Choroid plexus epithelial cell (primary cell): ENCODE measurements at places on chromosomes 1 and 21.

DNA sequence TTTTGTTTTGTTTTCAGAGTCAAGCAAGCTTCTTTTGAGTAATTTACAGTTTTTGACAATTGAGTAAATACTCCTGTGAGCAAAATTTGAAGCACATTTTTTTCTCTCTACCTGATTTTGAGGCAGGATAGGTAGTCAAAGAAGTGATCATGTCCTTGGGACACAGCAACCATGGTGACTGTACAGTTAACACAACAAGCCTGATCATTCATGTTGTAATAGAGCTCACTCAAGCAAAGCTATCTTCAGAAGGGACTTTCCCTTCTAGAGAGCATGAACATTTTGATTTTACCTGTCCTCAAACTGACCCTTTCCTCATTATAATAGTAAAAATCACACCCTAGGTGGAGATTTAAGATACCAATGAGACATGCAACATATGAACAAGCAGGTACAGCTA lies 126.5 kb upstream of the KCNK1 start:
- DNase-seq: no peak

DNA sequence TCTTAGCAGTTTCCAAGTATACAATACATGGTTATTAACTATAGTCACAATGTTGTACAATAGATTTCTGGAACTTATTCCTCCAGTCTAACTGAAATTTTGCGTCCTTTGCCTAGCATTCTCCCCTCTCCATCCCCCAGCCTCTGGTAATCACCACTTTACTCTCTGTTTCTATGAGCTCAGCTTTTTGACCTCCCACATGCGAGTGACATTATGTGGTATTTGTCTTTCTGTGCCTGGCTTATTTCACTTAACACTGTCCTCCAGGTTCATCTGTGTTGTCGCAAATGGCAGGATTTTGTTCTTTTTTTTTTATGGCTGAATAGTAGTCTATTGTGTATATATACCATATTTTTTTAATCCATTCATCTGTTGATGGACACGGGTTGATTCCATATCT lies 43.9 kb upstream of the CD101 start:
- DNase-seq: no peak

DNA sequence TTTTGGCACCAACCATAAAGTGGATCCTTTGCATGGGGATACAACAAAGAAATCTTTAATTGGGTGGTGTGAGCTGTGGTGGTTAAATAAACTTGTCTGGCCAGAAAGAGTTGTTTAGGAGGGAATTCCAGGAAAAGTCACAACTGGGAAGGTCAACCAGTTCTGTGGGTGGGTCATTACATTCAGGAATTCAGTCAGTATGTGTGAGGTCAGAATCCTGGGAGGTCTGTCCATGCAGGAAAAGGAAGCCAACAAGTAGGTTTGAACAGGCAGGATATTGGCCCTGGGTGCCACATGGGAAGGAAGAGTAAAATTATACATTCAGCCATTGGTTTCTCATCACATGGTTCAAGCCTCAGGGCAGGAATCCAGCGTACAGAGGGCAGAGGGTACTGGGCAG lies 162.3 kb upstream of the ADAMTS5 start:
- no peak for DNase-seq

GRCh38 chr1:117758444-117759316 lies 152.8 kb downstream of the TENT5C start:
- DNase-seq: peak; percentile 88
